NCI-H69 (cell line): ENCODE measurements at places on chromosomes 12 and 14.
A peak's percentile ranks its signal among the peaks of the same experiment; 100 is the strongest.

GRCh38 chr14:25041484-25041883, 8.5 kb downstream of the STXBP6 start:
- no peak for DNase-seq

DNA sequence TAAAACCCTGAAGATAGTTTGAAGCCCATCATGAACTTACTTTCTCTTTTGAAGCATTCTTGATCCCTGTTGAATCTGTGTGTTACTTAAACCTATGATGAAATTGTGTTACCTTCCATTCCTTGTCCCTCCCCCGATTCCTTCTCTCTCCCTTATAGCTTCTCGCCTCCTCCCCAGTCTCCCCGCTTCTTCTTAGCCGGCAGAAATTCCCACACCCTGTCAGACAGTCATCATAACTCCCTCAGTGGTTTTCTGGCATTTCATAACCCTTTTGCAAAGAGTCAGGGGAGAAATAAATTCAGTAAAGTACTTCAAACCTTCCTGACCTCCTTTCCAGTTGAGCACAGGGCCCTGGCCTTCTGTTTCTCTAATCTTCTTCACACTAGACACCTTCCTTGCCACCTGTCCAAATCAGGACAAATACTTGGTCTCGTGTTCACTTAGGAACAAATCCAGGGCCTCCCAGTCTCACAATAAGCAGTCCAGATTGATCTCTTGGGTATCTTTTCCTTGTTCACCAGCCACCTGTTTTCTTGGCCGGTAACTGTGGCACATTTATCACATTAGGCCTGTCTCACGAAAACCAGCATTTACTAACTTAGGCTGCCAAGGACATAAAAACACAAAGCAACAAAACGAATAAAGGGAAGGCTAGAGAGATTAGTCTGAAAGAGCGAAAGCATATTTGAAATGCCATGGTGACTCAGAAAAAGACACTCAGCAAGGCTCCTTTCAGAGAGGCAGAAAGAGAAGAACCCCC, 355.9 kb downstream of the TMTC2 start:
- DNase-seq: no peak

DNA sequence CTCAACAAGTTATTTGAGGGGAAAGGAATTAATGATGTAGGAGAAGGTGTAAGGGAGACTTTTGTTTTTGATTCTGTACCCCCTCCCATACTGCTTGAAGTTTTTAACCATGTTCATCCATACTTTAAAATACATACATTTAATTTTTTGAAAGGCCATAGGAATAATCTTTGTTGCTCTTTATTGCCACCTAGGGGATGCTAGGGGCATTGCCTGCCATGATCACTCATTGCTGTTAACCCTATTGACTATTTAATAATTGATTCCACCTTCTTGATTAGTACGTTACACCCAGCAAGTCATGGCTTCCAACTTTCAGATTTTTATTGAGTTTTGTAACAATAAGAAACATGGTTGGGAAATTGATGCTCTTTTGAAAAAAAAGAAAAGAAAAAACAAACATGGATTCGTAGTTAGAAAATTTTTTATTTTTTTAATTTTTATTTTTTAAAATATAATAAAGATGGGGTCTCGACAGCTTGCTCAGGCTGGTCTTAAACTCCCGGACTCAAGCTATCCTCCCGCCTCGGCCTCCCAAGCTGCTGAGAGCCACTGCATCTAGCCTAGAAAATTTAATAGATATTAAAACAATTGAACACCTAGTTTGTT, 8.5 kb upstream of the PRKAB1 start:
- DNase-seq: peak; percentile 51

DNA sequence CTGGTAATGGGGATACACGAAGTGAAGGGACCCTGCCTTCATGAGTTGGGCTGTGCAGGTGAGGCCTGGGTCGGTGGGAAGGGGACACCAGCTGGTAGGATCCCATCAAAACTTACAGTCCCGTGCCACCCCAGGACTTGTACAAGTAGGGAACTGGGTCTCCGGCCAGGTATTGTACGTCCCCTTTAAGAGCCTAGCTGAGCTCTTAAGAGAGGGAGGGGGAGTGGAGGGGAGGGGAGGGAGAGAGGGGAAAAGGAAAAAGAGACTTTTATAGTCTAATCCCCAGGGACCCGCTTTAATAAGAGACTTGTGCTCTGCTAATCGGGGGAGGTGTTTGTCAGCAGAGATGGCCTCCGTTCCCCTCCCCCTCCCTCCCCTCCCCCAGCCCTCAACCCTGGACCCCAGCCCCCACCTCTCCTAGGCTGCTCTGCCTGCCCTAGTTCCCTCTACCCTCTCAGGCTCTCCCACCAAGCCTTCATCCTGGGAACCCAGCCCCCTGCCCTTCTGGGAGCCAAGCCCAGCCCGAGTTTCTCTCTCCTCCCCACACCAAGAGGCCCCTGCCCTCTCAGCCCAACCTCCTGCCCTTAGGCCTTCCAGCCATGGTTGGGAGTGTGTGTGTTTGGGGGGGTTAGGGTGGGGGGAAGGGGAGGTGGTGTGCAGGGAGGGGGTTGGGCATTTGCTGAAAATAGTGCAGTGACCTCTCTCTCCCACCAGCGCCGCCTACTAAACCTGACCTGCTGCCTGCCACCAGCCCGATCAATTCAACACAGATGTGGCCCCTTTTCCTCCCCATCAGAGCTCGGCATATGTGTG, 2.6 kb downstream of the GDF11 start:
- DNase-seq: peak; percentile 97

- DNase-seq: peak; percentile 70
These were observed 2.4 kb upstream of the KIF26A start for GRCh38 chr14:104135904-104136471.

DNA sequence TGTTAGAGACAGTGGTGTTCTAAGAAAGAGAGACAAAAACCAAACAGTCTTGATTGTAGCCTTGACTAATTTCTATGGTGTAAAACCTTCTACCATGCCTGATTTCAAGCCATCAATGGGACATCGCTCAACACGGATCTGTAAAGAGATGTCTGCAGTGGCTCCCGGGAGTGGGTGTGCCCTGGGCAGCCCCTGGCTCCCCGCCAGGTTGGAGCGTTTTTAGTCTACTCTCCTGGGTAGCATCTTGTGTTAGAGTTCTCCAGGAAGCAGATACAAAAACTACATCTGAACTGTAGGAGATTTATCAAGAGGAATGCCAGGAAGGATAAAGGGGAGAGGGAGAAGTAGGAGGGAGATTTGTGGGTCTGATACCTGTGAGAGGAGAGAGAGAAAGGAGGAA, 1212.9 kb downstream of the BCL11B start:
- no peak for DNase-seq

- peak; percentile 7 for DNase-seq
These were observed 118.9 kb downstream of the STAB2 start for GRCh38 chr12:103705927-103706326.

DNA sequence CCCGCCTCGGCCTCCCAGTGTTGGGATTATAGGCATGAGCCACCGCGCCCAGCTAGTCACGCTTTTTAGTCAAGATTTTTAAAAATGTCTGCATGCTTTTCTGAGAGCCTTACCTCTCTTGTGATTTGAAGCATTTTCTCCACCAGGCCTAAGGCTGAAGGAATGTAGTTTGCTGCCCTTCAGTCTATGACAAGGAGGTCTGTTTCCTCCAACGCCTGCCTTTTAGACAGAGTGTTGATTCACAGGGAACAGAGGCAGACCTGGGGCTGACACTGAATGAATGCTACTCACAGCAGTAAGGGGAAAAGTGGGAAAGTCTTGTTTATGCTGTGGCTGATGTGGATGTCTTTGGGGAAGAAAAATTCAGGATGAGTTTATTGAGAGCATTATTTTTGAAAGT, 27.2 kb upstream of the MDM2 start:
- no peak for DNase-seq

GRCh38 chr14:75427482-75428229, at the start of gene JDP2:
JDP2 (plus strand) TSS chr14:75428022; CDS start chr14:75437921, 9,899 bp downstream.
- peak; percentile 74 for DNase-seq

DNA sequence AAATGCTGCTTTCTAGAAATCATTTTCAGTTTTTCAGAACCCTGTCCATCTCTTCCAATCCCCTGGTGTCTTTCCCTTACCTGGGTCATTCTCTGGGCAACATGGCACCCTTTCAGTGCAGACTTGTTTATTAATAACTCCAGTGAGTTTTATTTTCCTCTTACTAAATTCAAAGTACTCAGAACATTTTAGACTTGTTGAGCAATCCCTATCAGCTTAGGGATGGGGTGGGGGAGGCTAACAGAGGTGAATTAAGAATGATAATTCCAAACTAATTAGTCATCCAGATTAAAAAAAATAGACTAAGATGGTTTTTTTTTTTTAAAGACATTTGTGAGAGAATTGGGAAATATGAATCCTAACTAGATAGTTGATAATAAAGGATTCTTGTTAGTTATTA, 10.7 kb downstream of the GPRC5A start:
- DNase-seq: no peak

DNA sequence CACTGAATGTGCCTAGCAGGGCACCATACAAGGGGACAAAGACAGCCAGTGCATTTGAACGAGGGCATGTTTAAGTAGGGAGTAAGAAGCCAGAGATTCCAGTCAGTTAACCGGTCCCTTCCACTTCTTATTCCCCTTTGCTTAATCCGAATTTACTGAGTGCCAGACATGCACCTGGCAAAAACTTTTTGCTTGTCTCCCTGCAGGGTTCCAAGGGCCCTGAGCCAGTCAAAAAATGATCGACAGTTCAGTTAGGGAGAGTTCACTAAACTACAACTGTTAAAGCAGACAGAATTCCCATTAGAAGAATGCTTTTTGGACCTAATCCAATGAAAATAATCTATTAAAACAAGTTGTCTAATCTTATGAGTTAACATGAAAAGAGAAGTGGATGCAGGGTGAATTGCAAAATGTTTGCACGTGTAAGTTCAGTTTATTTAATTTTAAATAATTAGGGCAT, 193.8 kb downstream of the TMTC2 start:
- peak; percentile 58 for DNase-seq

GRCh38 chr12:96029826-96030225, 5.6 kb downstream of the LTA4H start:
- DNase-seq: no peak

DNA sequence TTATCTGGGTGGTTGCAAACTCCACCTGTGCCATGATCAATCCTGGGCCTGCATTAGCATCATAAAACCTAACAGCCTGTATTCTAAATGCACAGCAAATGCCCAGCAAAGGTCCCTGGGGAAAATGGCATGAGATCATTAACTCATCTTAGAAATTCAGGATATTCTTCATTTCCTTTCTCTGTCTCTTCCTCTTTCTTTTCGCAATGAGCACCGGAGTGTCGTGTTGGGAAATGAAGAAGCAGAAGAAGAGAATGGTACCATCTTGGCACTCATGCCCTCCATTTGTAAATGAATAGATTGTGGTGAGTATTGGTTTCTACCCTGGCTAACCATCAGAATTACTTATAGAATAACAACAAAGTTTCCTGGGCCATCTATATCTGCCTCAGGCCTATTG, 193.6 kb downstream of the GALC start:
- peak; percentile 23 for DNase-seq

DNA sequence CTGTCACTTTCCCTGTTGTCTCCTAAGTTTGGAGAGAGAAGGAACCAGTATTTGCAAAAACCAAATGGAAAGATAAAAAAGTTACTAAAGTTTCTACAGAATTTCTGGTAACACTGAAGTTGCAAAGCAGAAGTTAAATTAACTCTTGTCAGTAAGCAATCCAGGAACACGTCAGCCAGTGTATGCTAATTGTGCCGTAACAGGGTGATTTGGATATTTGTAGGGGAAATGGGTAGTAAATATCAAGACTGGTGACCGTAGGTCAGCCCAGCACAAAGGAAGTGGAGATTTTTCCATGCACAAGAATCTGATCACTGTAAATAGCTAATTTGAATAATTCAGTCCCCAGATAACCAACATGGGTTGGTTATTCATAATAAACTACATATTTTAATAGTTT, 2.3 kb downstream of the CDKN1B start:
- DNase-seq: peak; percentile 35

GRCh38 chr12:27382171-27382795, 49.6 kb downstream of the BMAL2 start:
- DNase-seq: no peak

- no peak for DNase-seq
These were observed 61.4 kb downstream of the WSCD2 start for GRCh38 chr12:108190529-108190928.

DNA sequence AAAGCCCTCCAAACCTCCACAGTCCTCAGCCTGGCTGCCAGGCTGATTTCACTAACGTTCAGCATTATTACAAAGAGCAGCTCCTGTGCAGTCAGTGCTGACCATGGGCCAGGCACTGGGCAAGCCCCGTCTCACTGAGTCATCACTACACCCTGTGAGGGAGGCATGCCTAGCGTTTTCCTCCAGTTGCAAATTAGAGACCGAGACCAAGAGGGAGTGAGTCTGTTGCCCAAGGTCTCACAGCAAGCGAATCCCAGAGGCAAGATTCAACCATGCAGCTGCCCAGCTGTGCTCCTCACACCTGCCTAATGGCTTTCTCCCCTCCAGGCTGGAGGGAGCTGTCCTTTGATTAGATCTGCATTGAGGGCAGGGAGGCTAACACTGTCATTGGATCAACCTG, 229.3 kb upstream of the LHX5 start:
- DNase-seq: peak; percentile 51

GRCh38 chr14:99383472-99384449, 96.9 kb downstream of the SETD3 start:
- DNase-seq: no peak

DNA sequence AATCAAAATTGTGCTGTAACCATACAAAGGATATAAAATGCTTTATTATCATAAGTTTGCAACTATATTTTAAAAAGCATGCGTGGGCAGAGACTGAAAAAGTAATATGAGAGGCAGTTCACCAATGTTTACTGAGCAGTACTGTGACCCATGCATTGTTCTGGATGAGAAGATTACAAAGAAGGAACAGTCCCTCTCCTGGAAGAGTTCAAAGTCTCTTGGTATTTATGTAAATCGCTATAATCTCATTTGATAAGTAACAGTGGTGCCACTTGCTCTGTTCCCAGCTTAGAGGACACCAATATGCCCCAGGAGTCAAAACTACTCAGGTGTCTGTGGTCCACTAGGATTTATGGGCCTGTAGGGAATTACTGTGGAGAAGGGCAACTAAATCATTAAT, 2.1 kb upstream of the CMAS start:
- DNase-seq: no peak

DNA sequence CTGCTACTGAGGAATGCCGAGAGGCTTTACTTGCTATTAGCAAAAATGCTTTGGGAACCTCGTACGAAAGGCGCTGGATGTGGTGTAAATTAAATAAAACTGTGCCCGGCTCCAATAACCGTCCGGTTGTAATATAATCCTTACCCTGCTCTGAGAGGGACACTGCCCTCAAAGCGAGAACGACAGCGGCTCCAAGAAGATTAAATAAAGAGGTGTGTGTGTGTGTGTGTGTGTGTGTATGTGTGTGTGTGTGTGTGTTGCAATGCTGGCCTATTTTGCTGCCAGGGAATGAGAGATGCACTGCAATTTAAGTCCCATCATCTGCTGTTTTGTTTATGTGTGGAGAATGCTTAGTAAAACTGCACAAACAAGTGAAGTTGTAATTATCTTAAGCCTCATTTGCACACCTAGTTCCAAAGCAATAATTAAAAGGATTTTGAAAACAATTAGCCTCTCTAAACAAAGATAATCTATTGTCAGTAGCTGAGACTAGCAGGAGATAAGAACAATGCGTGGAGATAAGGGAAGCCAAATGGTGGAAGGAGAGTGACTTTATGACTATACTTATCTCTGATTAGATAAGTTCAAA, 1.2 kb upstream of the SIX1 start:
- DNase-seq: peak; percentile 68
